ENCODE measurements at places on chromosomes 3 and 15.

GRCh38 chr3:194386648-194387047, 12.4 kb downstream of the GP5 start:
- no peak for DNase-seq

- no peak for DNase-seq
These were observed 10.3 kb downstream of the HRH1 start for GRCh38 chr3:11164607-11165006.

DNA sequence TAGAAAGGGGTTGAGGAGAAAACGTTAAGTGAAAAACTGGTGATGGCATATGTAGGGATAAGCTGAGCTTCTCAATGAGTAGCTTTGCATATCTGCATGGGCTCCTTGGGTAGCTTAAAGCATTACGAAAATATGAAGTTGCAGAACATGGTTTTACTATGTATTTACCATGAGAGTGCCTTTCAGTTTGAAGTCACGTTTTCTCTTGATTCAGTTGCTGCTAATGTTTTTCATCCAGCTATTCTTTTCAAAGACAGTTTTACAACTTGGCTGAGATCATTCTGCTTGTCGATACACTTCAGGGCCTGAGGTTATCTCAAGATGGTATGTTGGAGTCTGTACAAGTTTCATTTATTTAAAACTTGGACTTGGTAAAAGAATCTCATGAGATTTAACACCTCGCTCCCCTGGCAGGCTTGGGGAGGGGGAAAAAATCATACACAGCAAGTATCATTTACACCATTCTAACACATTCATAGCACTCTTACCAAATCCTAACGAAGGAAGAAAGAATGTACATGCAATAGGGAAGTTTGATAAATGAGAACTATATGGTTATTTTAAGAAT, 103.3 kb upstream of the CMC1 start:
- no peak for DNase-seq

- DNase-seq: no peak
These were observed 135.8 kb upstream of the ABHD17C start for GRCh38 chr15:80559320-80559693.

DNA sequence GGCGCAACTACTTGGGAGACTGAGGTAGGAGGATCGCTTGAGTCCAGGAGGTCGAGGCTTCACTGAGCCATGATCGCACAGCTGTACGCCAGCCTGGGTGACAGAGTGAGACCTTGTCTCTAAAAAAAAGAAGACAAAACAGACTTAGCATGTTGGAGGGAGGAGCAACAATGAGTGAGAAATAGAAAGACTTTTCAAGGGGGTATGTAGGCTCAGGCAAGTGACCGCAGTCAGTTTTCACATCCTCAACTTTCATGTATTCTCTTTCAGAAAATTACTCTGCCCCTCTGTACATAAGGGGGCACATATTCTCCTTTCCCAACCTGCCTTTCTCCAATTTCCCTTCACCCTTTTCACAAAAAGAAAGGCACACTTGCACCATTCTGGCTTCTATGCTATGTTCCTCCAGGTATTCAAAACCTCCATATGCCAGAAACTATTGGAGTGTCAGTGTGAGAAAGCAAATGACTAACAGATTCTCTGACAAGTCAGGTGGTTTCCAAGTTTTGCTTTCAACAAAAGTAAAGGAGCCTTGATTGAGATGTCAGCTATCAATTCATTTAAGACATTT, 7.6 kb downstream of the NSUN3 start:
- DNase-seq: no peak

DNA sequence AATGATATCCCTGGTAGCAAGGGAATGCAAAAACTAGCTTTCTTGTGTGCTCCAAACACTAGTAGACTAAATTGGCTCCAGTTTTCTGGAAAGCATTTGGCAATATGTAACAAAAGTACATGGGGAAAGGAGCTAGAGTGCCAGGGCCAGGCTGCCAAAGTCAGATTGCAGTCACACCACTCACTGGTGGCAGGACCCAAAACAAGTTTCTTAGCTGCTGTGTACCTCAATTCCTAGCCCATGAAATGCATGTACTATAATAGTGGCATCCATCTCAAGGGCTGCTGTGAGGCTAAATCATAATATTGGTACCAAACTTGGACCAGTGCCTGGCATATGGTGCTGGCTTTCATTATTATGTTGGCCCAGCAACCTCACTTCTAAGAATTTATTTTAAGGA, 49.3 kb downstream of the CLDN18 start:
- no peak for DNase-seq

GRCh38 chr3:168331756-168332155, 236.0 kb upstream of the GOLIM4 start:
- DNase-seq: no peak

- no peak for DNase-seq
These were observed 45.2 kb downstream of the CDAN1 start for GRCh38 chr15:42691770-42692169.

GRCh38 chr3:161203485-161204098, 17.5 kb upstream of the NMD3 start:
- no peak for DNase-seq

GRCh38 chr3:15646851-15647511, 45.4 kb downstream of the BTD start:
- no peak for DNase-seq

DNA sequence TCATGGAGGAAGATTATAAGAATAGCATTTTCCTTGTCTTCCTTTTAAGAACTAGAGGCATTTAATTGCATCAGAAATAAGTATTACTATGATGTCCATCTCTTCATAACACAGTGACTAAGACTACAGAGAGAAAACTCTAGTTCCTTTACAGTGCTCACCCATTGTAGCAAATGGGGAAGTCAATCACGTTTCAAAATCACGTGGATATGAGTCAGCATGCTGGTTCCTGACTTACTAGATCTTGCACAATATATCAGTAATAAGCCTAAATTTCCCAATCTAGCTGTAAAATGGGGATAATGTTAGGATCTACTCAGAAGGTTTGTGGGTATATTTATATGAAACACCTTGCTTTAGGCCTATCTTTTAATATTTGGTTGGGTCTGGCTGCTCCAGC, 254.8 kb upstream of the EOMES start:
- DNase-seq: peak; percentile 91
